Stimulated activated CD4-positive, alpha-beta T cell treated with anti-CD3 and anti-CD28 coated beads, Interleukin-15, amount 100 ng/mL, for 48 hours (primary cell): ENCODE measurements at places on chromosomes 7 and 10.

DNA sequence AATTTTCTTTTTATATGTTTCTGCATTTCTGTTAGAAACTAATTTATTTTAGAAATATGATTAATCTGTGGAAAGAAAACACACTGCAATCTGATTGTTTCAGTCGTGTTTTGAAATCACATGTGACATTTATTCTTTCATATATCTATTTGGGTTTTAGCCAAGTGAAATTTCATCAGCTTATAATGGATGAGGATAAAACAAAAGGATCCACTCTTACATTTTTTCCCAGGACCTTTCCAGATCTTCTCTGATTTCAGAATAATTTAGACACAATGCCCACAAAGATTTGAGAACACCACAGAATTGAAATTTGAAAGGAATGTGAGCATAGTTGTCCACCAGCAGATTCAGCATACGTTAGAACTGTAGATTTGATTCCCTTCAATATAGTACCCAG, 29.1 kb downstream of the CBLL1 start:
- no peak for DNase-seq

GRCh38 chr7:101804088-101804963, 13.1 kb upstream of the CUX1 start:
- no peak for DNase-seq

GRCh38 chr10:14859043-14859442, 19.6 kb upstream of the SUV39H2 start:
- no peak for DNase-seq

GRCh38 chr7:118214833-118215182, 9.7 kb upstream of the ANKRD7 start:
- DNase-seq = no peak

- DNase-seq = no peak
Observed at GRCh38 chr7:50399635-50400034, 50.5 kb downstream of the FIGNL1 start.

GRCh38 chr7:51352174-51353100, 35.8 kb upstream of the COBL start:
- DNase-seq = no peak

DNA sequence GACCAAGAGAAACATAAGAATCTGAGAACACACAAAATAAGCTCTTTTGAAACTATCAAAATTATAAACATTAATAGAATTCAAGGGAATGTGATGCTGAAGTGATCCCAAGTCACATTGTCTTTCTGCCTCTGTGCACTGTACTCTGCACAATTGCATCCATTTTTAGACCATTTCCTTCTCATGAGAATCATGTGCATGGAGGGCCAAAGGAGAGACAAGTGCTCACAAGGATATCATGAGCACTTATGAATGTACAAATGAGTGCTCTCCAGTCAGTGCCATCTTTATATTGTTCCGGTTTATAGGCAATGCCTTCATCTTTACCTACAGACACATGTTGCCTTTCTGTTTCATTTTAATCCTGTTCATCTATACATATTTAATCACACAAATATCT, 36.9 kb downstream of the MET start:
- no peak for DNase-seq

GRCh38 chr7:80392229-80393169, 119.4 kb downstream of the GNAT3 start:
- no peak for DNase-seq
